ENCODE measurements at places on chromosomes 2 and 18.

- no peak for DNase-seq
Measured at GRCh38 chr2:24253303-24253919, 78.6 kb downstream of the FAM228A start.

GRCh38 chr2:206031162-206031784, 54.7 kb downstream of the INO80D start:
- DNase-seq, result no peak

DNA sequence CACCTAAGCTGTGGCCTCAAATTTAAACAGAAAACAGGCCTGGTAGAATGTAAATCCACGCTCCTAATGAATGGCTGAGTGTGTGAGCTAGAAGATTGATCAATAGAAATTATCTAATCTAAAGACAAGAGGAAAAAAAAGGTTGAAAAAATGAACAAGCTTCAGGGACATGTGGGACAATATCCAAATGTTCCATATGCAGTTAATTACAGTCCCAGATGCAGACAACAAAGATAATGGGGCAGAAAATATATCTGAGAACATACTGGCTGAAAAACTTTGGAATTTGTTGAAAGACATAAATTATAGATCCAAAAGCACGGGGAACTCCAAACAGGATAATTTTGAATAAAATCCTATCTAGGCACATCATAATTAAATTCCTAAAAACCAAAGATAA, 186.7 kb upstream of the SIX2 start:
- DNase-seq, result no peak

GRCh38 chr2:45237850-45238542, 228.7 kb upstream of the SIX2 start:
- DNase-seq, result peak; percentile 13

DNA sequence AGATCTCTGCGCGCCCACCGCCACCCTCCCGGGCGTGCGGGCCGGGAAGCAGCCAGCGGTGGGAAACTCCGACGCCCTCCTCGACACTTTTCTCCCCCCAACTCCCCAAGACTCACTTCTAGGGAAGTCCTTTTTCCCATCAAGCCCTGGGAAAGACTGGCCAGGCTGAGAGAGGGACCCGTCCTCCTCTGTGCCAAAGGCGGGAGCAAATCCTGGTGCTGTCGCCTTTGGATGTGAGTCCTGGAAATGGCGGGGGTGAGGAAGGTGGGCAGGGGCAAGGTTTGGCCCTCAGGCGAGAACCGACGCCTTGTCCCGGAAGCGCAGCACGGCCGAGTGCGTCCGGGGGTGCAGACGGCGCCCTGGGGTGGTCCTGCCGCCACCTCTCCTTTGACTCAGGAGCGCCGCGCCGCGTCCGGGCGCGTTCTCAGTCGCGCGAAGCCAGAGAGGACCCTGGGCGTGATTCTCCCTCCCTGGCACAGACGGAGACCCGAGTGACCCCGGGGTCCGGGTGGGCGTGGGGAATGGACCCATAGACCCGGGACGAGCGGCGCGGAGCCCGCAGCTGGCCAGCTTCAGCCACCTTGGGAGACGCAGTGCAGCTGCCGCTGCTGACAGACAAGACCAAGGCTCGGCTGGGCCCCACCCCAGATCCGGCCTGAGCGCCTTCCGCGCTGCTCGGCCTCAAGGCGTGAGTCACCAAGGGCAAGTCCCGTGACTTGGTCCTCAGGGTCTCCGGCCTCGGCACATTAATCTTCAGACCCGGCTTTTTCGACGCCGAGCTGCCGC, 3.5 kb upstream of the LBX2 start:
- no peak for DNase-seq

DNA sequence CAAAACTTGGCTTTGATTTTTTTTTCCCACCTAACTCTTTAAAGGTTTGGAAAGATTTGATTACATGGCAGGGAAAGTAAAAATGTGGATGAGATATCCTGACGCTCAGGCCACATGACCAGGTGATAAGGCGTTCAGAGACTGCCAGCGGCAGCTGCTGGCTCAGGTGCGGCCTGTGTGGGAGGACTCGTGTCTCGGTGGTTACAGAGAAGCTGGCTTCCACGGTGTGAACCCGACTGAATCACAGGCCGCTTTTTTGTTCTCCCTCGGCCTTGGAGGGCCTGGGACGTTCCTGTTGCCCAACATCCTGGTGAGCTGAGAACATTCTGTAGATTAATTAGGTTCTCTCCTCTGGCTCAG, 124.2 kb upstream of the ZNF516 start:
- peak; percentile 58 for DNase-seq

DNA sequence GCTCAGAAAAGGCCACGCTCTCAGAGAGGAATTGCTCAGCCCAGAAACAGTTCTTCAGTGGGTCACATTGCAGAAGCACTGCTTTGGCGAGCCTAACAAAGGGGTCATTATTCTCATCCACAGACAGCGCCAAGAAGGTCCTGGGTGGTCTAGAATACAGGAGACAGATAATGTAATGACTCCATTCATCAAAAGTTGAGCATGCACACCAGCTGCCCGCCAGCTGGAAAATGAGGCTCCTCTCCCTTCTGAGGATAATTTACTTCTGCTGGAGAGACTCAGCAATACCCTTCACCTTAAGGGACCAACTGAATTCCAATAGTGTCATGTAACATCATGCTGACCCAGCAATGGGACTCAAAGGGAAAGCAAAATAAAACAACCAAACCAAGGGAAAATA, 79.9 kb downstream of the TRIB2 start:
- DNase-seq, result no peak

DNA sequence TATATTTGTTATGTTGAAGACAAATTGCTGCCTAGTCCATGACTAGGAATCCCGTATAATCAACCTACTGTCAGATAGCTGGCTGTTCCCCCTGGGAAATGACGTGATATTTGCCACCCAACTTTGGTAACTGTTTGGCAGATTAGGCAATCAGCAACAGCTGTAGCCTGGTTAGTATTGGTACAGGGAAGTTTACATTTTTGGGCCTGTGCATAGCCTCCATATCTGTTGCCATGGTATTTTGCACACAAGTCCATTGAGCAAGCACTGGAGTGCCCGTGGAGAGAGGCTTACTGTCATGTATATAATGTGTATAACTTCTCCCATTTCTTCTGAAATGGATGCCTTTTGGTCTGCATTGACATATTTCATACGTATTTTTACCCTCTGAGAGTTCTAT, 27.7 kb downstream of the BIRC6 start:
- DNase-seq, result no peak

GRCh38 chr2:204021290-204022081, 84.9 kb downstream of the ICOS start:
- DNase-seq, result no peak

GRCh38 chr2:68452158-68452900, 14.8 kb downstream of the FBXO48 start:
- no peak for DNase-seq

GRCh38 chr2:144500563-144500962, 19.4 kb downstream of the ZEB2 start:
- DNase-seq, result no peak

DNA sequence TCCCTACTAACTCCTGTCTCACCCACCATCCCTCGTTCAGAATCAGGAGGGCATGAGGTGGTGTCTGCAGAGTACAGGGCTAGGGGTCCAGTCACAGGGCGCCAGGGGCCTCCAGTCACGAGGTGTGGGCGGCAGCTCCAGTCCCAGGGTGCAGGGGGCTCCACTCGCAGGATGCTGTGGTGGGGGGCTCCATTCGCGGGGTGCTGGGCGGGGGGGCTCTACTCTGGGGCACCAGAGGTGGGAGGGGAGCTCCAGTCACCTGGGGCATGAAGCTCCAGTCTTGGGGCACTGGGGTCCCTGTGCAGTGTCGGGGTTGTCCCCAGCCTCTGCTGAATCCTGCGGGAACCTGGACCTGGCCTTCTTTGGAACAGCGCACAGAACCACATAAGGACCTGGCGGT, 66.0 kb downstream of the EIPR1 start:
- no peak for DNase-seq

GRCh38 chr2:236561874-236562273, 7.8 kb upstream of the ACKR3 start:
- no peak for DNase-seq

DNA sequence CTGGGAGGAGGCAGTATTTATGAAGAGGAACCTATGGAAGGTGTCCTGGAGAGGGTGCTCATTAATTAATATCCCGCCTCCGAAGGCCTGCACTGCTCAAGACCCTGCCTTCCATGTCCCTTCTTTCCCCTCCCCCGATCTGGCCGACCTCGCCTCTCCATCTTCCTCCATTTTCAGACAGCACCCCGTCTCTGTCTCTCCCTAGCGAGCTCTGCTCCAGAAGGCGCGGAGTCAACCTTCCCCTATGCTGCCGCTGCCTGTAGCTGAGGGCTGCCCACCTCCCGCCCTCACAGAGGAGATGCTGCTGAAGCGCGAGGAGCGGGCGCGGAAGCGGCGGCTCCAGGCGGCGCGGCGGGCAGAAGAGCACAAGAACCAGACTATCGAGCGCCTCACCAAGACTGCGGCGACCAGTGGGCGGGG, 1.1 kb upstream of the WBP1 start:
- no peak for DNase-seq

DNA sequence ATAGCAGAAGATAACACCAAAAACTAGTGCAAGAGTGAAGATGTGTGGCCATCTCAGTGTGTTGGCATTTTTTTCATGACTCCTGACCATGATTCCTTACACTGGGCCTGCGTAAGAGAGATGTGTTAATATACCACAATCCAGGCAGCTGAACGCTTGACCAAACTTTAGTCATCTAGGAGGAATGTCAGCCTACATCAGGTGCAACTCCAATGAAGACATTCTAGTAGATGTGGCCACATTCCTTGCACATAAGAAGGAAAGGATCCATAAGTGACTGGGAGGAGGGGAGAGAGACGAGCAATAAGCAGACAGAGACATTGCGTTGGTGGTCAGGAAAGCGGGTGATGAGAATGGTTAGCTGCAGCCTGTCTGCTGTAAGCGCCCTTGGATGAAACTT, 42.6 kb downstream of the CYRIA start:
- no peak for DNase-seq

DNA sequence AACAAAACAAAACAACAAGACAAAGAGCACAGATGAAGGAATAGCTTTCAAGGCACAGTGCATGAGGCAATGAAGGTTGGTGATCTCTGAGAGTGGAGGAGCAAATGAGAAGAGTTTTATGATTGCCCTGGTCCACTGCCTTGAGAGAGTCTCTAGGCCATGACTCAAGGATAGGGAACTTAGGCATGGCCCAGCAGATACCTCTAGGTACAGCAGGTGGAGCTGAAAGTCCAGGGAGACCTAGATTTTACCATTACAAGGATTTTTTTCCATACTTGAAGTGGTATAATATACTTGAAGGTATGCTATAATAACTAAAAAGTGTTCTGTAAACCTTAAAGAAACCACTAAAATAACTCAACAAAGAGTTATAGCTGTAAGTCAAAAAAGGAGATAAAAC, 239.5 kb upstream of the KLHL29 start:
- no peak for DNase-seq

- DNase-seq, result no peak
Measured at GRCh38 chr2:14194233-14194632, 438.3 kb upstream of the LRATD1 start.

DNA sequence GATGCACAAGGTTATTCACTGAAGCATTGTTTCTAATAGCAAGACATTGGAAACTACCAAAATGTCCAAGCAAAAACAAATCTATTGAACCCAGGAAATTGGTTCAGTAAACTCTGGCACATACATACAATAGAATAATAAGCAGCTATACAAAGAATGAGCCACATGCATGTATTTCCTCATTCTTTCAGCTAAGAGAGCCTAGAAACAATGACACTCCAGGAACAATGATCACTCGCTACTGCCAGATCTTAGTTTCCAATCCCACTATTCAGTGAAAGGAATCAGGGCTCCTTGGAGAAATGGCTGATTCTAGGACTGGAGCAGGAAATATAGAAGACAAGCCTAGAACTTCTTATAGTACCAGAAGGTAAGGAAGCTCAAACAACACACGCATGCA, 221.9 kb upstream of the AGAP1 start:
- no peak for DNase-seq

GRCh38 chr2:98037666-98038336, 42.1 kb upstream of the TMEM131 start:
- DNase-seq, result no peak

DNA sequence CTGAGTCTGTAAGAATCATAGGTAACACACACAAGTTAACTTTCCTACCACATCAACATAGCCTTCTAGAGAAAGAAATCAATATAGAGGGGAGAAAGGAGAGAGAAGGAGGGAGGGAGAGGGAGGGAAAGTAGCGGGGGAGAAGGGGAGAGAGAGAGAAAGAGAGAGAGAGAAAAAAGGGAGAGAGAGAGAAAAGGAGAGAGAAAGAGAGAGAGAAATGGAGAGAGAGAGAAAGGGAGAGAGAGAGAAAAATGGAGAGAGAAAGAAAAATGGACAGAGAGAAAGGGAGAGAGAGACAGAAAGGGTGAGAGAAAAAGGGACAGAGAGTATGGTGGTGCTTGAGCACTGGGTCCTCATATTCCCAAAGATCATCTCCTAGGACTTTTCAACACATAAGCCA, 591.7 kb downstream of the ZEB2 start:
- no peak for DNase-seq

- DNase-seq, result no peak
Measured at GRCh38 chr2:241931976-241932898, 62.7 kb downstream of the RTP5 start.

GRCh38 chr2:197498937-197499593, 575 bp downstream of the HSPD1 start:
- peak; percentile 35 for DNase-seq

GRCh38 chr2:30447149-30448045, at the start of gene LCLAT1:
Gene LCLAT1 (plus strand): TSS chr2:30447246. CDS start chr2:30525591, 78,345 bp downstream.
- peak; percentile 61 for DNase-seq

GRCh38 chr2:11891028-11891427, 144.6 kb downstream of the LPIN1 start:
- DNase-seq, result no peak

DNA sequence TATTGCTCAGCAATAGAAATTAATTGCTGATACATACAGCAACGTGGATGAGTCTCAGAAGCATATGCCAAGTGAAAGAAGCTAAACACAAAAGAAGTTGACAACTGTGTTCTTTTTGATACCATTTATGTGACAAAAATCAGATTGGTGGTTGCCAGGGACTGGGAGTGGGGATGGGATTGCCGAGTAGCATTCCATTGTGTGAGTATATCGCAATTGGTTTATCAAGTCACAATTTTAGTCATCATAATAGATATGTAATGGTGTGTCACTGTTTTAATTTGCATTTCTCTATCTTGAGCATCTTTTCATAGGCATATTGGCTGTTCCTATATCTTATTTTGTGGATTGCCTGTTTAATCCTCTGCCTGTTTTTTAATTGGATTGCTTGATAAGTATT, 20.9 kb downstream of the STRADB start:
- no peak for DNase-seq

DNA sequence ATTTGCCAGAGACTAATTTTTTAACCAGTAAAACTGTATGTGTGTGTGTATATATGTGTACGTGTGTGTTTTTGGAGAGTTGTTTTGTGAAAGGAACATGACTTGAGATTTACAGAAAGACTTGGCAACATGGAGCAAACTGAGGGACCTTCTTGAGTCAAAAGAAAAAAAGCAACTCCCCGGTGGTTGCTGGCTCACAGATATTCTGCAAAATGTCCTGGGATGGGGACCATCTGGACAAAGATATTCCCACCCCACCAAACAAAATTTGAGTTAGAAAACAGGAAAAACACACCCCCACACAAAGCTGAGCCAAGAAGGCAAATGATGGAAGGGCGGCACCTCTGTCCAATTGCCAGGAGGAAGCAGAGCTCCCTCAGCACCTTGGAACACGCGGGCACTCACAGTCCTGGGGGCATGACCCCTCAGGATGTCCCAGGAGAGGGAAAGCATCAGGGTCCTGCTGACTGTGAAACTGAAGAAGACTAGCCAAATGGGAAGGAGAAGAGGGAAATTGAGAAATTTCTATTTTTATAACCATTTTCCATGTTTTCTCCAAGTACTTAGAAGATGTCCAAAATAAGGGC, 290.2 kb upstream of the ACVR2A start:
- DNase-seq, result no peak

GRCh38 chr2:169721016-169721415, 12.6 kb upstream of the KLHL23 start:
- DNase-seq, result no peak
